Amygdala (tissue), 56 donors: ENCODE measurements at places on chromosomes 2 and 18.

- no peak for DNase-seq
These were observed 94.8 kb downstream of the RHOB start for GRCh38 chr2:20541651-20542050.

GRCh38 chr2:228352048-228352447 lies 170.6 kb upstream of the SPHKAP start:
- no peak for DNase-seq

- no peak for DNase-seq
These were observed 105.0 kb downstream of the LTBP1 start for GRCh38 chr2:33051586-33052360.

DNA sequence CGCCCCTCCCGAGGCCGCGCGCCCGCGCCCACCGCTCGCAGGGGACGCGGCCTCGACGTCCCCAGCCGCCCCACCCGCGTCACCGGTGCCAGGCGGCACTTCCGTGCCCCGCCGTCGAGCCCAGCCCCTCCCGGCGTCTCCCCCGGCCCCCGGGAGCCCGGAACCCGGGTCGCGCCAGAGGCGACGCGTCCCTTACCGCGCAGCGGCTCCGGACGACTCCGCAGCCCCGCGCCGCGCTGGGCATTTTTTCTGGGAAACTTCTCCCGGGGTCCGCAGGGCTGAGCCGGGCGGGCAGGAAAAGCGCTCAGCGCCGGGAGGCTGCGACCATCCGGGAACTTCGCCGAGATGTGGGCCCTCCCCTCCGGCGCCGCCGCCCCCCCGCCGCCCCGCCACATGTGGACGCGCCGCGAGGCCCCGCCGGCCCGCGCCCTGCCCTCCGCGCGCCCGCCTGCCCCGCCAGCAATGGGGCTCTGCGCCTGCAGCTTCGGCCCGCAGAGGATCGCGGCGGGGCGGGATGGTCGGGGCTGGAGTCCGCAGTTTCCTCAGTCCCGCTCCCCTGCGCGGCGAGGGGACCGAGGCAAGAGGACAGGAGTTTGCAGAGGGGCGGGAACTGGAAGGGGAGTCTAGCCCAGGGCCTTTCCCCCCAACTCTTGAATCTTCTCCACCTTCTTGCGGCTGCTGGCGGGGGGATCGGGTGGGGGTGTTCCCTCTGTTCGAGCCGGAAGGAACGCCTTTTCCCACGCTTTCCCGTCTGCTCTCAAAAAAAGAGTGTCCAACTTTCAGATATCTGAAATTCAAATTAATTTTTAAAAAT lies 81.5 kb downstream of the CHRNA1 start:
- peak; percentile 25 for DNase-seq

DNA sequence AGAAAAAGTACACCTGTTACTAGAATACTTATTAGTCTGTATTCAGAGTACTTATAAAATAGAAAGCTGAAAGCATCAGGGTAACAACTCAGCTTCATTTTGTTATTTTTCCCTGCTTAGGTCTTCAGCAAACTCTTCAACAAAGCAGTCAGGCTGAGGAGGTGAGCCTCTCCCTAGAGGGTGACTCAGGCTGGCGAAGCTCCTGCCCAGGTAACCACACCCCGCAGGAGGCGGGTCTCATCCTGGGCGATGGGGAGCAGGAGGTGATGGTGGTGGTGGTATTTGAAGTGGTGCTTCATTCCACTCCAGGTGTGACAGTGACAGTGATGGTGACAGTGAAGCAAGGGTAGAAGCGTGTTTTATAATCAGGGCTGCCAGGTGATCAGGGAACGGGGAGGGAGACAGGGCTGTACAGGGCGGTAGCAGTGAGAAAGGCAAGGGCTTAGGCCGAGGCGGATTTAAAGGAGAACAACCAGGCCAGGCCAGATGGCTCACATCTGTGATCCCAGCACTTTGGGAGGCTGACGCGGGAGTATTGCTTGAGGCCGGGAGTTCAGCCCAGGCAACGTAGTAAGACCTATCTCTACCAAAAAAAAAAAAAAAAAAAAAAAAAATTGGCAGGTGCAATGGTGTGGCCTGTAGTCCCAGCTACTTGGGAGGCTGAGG lies 127.1 kb downstream of the SOCS6 start:
- DNase-seq: no peak

DNA sequence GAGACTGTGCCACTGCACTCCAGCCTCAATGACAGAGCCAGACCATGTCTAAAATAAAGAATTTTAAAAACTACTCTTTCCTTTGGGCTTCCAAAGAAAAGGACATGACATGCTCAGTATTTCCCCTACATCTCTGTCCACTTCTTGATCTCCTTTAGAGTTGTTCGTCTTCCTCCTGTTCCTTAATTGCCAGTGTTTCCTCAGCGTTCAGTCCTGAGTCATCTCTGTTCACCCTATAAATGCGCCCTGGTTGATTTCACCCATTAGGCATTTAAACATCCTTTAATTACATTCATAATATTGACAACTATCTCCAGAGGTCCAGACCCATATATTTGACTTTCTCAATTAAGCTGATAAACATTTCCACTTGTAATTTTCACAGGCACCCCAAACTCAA lies 64.0 kb downstream of the AAK1 start:
- no peak for DNase-seq

DNA sequence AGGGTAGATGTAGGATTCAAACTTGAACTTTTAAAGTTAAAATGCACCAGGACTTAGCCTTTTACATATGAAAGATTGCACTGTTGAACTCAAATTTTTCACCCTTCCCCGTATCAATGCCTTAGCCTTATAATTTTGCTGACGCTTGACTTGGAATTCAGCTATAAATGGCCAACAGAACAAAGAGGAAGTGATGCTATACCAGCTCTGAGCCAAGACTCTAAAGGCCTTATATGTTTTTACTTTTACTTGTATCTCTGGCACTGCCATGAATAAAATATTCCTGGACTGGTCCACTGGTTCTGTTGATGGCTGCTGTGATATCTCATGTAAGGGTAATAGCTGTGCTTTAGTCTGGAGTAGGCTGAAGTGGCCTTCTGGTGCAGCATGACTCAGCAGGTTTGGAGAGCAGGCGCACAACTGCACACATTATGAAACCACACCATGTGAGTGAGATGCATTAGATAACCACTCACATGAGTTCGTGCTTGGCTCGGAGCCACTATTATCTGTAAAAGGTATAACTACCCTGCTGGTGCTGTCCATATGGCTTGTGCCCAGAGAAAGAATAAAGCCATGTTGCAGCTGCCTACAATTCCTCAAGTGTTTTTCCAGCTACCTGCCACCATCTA lies 8.4 kb upstream of the IER3IP1 start:
- DNase-seq: no peak

DNA sequence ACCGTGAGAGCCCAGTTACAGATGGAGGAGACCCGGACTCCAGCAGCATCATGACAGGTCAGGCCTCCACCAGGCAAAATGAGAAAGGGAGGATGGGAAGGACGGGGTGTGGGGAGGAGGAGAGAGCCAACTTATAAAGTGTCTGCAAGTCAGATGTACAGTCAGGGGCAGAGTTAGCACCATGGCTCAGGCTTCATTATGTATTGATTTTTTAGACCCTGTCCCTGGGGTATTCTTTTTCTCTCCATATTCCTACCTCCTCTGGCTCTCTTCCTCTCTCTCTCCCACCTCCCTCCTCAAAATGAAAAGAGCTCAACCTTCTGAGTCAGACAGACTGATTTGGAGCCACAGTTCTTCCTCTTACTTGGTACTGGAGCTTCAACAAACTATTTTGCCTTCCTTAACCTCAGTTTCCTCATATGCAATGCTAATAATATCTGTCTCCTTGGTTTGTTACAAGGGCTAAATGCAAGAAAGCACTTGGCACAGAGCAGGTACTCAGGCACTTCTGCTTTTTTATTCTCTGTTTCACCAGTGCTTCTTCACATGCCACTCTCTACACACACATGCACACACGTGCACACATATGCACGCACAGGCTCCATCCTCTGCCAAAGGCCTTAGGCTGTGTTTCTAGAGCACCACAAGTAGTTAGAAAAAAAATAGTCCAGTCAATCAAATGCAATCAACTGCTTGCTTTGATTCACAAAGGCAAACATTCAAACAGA lies 92.3 kb upstream of the PKDCC start:
- DNase-seq: no peak

- DNase-seq: no peak
These were observed 146.3 kb upstream of the RIOK3 start for GRCh38 chr18:23306822-23307221.

GRCh38 chr18:63992751-63993150 lies 22.9 kb downstream of the SERPINB8 start:
- no peak for DNase-seq

- DNase-seq: no peak
These were observed 41.2 kb downstream of the CHRNA1 start for GRCh38 chr2:174722942-174723592.

- DNase-seq: no peak
These were observed 202.6 kb downstream of the LDLRAD4 start for GRCh38 chr18:13420969-13421686.

DNA sequence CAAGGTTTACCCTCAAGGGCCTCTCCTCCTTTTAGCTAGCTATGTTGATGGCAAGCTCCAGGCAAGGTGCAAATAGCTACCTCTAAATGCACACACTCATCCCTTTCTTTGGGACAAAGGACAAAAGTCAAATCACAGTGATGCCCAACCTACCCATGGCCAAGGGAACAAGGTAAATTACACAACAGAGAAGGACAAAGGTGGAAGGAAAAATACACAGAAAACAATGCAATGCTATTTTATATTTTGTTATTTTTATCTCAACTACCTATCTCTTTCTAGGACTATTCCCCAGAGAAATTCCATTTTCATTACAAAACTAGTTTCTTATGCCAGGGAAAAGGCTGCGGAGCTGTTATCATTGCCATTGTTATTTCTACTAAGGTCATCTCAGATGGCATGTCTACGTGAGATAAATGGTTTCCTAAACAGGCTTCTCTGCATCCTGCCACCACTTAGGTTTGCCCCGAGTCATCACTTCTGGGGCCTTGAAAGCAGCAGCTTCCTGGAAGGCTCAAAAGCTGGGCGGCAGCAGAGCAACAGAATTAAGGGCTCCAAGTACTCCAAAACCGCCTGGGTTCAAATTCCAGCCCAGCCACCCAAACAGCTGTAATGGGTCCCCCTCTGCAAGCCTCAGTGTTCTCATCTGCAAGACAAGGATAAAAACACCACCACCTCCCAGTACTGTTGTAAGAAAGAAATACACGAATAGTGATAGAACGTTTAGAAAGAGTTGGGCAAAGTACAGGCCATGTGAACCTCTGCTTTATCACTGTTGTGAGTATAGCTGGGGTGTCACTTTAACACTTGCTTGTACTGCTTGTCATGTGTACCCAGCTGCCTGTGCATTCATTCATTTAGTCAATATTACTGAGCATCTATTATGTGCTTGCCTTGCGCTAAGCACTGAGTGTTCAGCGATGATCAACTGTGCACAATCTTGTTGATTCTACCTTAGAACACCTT lies 20.9 kb downstream of the BCL2 start:
- no peak for DNase-seq

- DNase-seq: no peak
These were observed 19.1 kb upstream of the KANSL1L start for GRCh38 chr2:210190345-210190744.

DNA sequence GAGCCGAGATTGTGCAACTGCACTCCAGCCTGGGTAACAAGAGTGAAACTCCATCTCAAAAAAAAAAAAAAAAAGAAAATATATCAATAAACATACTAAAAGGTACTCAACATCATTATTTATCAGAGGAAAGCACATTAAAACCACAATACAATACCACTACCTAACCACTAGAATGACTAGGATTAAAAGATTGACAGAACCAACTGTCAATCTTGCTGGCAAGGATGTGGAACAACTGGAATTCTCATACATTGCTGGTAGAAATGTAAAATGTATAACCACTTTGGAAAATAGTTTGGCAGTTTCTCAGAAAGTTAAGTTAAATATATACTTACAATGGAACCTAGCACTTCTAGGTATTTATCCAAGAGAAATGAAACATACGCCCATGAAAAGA lies 88.6 kb downstream of the B3GNT2 start:
- no peak for DNase-seq

- DNase-seq: no peak
These were observed 51.5 kb downstream of the PUM2 start for GRCh38 chr2:20299113-20299512.

DNA sequence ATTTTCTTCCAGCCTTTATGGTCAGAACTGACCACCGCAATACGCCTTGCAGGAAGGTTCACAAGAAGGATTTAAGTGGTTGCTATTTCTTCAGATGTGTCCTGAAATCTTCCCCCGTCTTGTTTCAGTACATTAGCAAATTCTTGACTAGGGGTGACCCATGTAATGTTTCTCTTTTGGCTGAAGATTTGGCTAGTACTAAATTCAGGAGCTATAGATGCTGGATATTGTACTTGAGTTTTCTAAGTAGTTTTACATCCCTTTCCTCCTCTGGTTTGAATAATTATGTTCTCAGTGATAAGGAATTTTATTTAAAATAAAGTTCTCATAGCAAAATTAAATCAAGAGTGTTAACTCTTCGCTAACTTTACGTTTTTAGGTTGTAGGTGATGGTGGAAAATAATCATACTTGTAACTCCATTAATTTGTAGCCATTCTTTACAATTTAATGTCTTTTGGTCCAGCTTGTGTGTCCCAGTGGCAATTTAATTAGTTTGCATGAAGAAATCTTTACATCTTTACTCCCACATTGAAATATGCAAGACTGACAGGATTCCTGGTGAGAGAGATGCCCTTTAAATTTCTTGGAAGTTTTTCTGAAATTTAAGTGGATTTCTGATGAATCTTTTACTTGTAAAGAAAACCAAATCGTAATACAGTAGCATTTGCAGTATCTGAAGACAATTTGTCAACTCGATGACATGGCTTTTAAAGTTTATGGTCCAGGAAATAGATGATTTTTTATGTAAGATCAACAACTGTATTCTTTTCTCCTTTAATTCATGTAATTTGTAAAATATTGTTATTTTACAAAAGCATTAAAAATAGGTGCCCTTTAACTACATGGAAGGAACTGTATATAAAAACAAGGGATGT lies 2.8 kb downstream of the PHLPP1 start:
- DNase-seq: no peak

- DNase-seq: no peak
These were observed 6.0 kb downstream of the CAVIN2 start for GRCh38 chr2:191840921-191841320.

DNA sequence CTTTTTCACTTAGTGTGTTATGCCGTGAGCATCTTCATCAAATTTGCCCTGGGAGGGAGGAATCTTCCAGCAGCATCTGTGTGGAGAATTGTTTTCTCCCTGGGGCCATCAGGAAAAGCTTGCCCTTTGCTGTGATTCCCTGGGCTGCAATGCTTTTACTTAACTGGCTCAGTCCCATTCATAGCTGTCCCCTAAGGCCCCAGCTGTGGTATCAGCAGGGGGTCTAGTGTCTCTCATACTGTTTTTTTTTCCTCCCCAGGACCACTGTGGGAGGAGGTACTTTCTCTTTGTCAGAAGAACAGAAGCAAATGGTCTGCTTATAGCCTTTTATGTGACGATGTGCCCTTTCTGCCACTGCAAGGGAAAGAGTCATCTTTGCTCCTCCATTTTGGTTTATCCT lies 176.8 kb upstream of the CELF4 start:
- no peak for DNase-seq
